Astrocyte of the spinal cord (primary cell): ENCODE measurements at places on chromosomes 1 and 21.

DNA sequence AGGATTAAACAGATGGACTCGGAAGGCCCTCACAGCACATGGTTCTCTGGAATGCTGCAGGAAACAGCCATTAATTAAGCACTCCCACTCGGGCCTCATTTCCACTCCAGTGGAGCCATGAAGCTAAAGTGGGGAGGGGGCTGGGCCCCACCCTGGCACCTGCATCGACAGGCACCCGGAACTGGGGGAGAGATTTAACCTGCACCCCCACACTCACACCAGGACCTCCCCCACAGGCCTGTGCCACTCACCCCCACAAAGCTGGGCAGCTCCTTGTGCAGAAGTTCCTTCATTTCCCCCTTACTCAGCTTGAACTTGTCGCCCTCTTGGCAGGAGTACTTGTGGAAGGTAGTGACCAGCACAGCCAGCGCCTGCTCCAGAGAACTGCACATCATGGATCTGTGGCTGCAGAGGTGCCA is 2.2 kb downstream of the S100A2 start:
- no peak for DNase-seq

- no peak for DNase-seq
Observed at GRCh38 chr1:154148807-154149206, 6.1 kb downstream of the NUP210L start.

- DNase-seq = no peak
Observed at GRCh38 chr1:6198646-6199297, 623 bp downstream of the RPL22 start.

- peak; percentile 85 for DNase-seq
Observed at GRCh38 chr1:221712198-221712684, 29.6 kb downstream of the DUSP10 start.

DNA sequence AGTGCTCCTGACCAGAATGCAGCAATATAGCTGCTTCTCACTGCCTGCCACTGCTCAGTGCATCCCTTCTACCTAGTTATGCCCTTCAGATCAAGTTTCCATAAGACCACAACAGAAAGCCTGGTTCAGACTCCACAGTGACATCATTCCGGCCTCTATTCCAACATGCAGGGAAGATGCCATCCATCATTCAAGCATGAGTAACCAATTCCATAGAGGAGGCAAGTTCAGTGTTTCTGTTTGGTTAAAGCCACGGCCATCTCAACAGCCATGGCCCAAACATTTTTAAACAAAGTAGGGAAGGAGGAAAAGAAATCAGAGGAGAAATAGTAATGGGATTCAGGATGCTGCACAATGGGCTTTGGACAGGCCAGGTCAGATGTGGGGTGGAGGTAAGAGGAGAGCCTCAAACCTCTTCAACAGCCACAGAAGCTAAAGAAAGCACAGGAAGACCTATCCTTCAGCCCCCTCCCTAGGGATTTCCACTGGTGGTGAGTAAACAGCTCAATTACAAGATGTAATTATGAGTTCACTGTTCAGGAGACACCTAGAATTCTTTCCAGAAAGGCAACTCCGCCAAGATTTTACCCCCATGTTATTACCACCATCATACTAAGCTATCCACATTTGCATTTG is 484.9 kb downstream of the SETD4 start:
- peak; percentile 92 for DNase-seq
